Right lung (tissue), 10 donors: ENCODE measurements at places on chromosomes 7 and 10. TPM values are rescaled to one million over a fixed set of nuclear protein-coding genes. Genes with fewer than 3 reads are reported as not detected.

Gene DYDC2
- 1.2 TPM for polyA plus RNA-seq

Gene STK17A
- polyA plus RNA-seq = 21.7 TPM

Gene TECPR1
- 29.7 TPM for polyA plus RNA-seq

Gene CUTC
- 25.8 TPM for polyA plus RNA-seq

Gene OAT
- 81.5 TPM for polyA plus RNA-seq

Gene OPN4
- polyA plus RNA-seq = not detected

Gene ATP5F1C
- 255 TPM for polyA plus RNA-seq

Gene CCDC136
- 39.0 TPM for polyA plus RNA-seq
